ENCODE measurements at places on chromosomes 2 and 18. TPM values are rescaled to one million over a fixed set of nuclear protein-coding genes. Genes with fewer than 3 reads are reported as not detected.

DNA sequence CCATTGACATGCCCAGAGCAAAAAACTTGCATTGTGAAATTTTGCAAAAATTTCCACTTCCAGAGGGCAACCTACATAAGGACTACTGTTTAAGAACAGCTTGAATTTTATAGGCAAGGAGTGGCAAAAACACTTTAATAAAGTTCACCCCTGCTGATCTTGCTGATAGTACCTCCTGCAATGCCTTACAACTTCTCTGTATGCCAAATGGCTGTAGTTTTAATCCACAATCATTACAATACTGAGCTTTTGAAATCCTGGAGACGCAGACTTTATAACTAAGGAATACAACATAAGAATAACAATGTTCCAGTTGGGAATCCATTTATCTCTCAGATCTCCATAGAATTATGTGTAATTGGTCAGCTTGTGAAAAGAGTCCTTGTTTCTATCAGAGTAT lies 247.5 kb downstream of the KCNJ3 start:
- DNase-seq, result no peak

DNA sequence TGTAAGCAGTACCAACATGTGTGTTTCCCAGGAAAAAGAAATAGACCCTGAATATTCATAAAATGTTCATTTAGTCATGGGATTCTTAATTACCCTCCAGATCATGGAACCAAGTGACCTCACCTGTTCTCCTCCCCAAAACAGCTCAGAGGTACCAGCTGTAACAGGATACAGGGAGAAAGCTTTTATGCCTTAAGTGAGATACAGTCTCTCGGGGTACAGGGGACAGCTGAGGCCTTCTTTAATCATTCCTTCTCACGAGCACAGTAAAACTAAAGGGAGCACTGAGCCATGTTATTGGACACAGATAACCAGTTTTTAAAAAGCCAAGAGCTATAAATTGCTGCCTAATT lies 16.6 kb downstream of the EPHA4 start:
- DNase-seq, result no peak

Gene REG1B
- total RNA-seq, result not detected

Gene GPR75
- total RNA-seq, result 1.8 TPM

Gene MYOM1
- total RNA-seq, result 1.8 TPM

Gene ACMSD
- not detected for total RNA-seq
